ENCODE measurements at places on chromosomes 1 and 21.

DNA sequence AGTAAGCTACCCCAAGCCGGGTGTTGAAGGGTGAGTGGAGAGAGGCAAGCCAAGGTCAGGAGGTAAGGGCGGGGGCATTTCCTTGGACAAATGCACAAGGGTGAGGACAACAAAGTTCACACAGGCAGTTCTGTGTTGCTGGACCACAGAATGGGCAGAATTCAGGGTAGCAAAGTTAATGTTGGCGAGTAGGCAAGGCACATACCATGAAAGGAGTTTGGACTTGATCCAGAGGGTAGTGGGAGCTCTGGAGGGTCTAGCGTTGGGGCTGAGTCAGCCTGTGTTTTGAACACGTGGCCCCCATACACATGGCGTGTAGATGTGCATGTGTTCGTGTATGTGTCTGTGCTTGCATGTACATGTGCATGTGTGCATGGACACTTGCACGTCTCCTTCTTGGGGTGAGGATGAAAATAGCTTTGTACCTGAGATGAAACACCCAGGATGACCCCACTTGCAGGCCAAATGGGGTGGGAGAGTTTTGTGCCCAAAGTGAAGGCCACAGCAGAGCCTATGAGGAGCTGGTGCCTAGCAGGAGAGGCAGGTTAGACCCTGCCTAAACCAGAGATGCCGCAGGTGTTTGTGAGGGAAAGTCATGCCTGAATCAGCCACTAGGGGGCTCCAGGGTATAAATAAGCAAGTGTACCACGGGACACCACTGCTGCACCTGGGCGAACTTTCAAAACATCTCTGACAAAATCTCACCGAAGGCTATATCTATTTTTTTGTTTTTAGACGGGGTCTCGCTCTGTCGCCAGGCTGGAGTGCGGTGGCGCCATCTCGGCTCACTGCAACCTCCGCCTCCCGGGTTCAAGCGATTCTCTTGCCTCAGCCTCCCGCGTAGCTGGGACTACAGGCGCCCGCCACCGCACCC, 21.8 kb downstream of the SLC27A3 start:
- DNase-seq: peak; percentile 83

DNA sequence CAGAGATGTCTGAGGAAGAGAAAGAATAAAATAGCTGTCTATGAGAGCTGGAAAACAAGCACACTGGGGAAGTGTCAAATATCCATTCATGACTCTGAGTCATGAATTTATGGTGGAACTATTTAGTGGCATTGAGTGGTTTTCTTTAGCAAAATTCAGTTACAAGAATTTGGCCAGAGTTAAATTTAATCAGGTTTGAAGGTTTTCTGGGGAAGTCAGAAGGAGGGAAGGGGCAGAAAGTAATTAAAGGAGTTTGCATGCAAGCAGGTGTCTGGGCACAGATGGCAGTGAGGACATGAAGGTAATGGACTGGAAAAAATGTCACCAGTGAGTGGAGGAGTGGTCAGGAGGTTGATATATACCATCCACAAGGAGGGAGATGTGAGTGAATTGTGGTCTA, 121.9 kb upstream of the IVNS1ABP start:
- no peak for DNase-seq

DNA sequence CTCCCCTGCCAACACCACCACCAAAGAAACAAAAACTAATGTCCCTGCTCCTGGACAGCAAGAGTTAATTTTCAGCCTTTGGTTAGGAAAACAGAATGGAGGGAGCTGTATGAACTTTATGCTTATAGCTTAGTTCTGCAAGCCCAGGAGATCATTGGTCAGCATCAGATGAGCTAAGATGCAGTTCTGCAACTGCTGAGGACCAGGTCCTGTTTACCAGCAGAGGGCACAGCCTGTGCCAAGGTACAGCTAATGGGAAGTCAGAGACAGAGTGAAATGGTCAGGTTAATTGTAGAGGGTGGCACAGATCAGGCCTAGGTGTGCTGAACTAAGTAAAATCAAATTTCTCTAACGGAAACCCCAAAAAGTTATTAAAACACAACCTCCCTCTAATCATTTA, 161.3 kb downstream of the ROR1 start:
- DNase-seq: no peak

DNA sequence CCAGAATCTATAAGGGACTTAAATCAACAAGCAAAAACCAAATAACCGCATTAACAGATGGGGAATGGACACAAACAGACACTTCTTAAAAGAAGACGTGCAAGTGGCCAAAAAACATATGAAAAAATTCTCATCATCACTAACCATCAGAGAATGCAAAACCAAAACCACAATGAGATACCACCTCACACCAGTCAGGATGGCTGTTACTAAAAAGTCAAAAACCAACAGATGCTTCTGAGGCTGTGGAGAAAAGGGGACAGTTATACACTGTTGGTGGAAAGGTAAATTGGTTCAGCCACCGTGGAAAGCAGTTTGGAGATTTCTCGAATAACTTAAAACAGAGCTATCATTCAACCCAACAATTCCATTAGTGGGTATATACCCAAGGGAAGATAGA, 124.9 kb upstream of the OLIG2 start:
- no peak for DNase-seq

GRCh38 chr1:37319284-37319683, 155.1 kb upstream of the ZC3H12A start:
- no peak for DNase-seq

DNA sequence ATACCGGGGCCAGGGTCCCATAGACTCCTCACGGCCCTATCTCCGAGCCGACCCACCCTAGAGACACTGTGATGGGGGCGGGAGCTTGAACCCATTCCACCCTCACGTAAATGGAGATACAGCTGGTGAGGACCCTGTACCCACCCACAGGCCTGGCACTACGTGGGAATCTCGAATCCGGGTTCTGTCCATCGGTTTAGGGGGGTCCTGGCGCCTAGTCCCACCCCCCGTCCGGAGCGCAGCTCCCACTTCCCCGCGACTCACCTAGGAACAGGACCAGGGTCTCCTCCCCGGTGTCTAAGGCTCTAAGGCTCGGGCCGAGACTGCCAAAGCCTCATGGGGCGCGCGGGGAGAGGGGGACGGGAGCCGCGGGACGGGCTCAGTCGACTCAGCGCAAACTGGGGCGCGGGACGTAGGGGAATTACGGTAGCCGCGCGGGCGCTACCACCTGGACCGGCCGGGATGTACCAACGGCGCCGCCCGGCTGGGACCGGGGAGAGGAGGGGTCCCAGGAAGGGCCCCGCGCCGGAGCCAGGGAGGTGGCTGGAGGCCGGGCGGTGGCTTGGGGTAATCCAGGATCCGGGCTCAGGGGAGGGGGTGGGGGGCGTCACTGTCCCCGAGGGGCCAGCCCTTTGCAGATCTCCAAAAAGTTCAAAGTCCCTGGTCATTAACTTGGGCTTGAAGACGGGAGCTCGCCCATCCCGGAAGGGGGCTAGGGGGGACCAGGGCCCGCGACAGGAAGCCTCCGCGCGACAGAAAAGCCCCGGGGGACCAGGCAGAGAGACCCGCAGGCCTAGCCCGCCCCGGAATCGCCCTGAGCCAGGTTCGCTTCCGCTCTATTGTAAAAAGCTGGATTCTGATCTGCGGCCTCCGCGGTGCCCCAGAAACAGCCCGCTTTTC, 1.0 kb downstream of the PLEKHG5 start:
- peak; percentile 63 for DNase-seq

- no peak for DNase-seq
These were observed 4.0 kb downstream of the S100A16 start for GRCh38 chr1:153608742-153609584.

DNA sequence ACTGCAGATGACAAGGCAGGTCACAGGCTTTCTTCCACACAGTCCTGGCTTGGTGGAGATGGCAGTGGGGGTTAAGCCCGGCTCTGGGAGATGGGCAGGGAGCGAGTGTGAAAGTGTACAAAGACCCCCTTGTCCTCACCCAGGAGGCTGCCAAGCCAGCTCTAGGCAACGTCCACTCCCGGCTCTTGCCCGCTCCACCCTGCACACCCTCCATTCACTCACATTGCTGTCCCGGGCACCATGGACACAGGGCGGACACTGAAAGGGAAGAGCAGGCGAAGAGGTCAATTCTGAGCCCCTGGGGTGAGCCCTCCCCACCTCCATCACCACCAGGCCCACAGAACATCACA, 8.9 kb downstream of the COL16A1 start:
- no peak for DNase-seq

DNA sequence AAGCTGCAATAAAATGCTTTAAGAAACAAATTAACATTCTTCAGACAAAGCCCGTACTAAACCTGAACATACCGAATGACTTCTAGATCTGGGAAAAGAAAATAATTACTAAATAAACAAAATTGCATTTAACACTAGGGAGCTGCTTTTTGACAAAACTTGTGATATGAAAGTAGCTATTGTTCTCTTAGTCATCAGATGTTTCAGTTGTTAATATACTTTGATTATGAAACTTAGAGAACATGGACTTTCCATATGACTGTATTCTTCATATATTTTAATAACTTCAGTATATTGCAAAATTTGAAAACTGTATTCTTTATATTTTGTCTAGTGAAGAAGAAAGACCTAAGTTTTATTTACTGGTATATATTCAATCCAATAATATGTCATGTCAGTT, 1262.1 kb downstream of the NCAM2 start:
- no peak for DNase-seq

DNA sequence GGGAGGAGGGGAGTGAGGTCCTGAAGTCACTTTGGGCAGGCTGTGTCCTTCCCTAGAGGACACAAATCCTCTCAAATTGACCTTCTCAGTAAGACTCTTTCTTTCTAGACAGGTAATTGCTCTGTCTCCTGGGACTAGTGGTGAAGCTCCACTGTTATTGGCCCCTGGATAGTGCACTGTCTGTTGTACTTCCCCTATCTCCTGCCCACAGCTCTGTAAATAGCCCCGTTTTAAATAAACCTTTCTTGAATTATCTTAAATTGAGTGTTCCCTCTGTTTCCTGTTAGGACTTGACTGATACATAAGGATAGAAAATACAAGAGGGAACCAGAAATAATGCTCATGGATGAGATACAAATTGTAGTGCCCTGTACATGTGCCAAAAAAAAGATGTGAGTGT, 229.5 kb upstream of the USP24 start:
- no peak for DNase-seq

DNA sequence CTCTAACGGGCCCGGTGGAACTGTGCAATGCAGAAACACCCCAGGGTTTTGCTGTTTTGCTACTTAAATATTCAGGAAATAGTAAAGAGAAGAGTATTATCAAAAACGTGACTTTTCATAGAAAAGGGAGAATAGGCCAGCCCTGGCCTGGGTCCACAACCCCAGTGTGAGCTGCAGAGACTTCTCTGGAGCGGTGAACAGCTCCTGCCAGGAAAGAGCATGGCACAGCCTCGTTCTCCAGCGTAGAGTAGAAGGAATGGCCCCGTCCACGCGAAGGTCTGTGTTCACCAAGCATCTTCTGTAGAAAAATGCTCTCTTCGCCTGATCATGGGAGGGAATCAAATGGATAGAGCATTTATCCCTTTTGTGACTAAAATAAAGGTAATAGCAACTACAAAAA, 51.4 kb downstream of the PDE9A start:
- no peak for DNase-seq

DNA sequence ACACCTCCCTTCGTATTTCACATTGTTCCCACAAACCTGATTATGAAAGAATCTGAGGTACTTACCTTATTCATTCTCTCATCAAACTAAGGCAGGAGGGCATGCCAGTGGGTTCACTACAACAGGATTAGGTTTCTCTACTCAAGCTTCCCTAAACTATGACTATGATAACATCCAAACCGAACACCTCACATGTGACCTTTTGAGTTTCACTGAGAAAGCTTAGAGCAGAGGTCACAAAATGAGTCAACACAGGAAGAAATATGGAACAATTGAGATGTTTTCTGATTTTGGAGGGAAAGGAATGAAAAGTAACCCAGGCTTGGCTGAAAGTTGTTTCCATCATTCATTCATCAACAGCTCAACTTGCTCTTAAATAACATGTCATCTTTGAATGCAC, 24.1 kb downstream of the UBR4 start:
- DNase-seq: no peak

DNA sequence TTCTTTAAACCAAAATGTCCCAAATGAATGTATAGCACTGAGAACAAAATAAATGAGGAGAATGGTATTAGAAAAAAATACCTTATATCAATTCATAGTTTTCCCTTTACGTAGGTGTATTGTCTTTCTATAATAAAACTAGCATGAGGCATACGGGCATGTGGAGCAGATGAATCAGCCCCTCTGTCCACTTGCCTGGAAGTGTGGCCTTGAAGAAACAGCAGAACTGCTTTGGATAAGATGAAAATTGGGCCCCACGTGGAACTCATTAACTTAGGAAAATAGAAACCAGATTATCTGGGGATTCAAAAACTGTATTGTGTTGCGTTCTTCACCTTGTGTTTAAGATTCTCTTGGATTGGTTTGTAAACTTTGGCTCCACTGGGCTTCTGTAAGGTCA, 356.8 kb upstream of the B3GALT2 start:
- DNase-seq: no peak

DNA sequence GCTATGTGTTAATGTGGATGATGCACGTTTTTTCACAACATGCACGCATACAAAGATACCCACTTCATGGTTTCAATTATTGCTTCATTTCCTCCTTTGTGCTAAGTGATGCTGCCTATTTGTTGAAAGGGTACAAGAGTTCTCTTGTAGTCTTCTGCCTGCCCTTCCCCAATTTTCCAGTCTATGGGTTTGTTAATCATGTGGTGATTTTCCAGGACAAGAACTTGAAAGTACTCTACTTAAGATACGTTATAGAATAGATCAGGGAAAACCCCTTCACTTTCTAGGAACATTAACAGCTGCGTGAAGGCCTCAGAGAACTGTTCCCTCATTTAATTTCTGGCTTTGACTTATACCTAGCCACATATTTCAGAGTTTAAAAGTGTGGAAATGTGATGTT, 52.1 kb upstream of the SLC44A3 start:
- DNase-seq: no peak

GRCh38 chr1:98110674-98111073, 189.8 kb upstream of the DPYD start:
- no peak for DNase-seq

DNA sequence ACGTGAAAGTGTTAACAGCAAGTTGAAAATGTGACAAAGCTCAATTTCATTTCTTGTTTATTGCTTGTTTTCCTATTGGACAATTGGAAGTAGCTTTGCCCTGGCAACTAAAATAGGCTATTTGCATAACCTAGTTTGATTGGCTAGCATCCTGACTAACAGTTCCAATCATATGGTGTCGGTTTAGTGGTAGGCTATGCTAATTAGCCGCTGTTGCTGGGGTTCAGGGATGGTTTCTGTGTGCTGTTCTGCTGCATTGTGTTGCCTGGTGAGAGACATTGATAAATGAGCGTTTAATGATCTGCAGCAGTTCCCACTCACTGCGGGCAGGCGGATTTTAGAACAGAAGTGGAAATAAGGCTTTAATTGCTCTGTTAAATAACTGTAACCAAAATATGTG, 68.5 kb downstream of the DYRK1A start:
- DNase-seq: peak; percentile 22

GRCh38 chr1:44588551-44589210, 85.6 kb downstream of the TMEM53 start:
- DNase-seq: no peak

DNA sequence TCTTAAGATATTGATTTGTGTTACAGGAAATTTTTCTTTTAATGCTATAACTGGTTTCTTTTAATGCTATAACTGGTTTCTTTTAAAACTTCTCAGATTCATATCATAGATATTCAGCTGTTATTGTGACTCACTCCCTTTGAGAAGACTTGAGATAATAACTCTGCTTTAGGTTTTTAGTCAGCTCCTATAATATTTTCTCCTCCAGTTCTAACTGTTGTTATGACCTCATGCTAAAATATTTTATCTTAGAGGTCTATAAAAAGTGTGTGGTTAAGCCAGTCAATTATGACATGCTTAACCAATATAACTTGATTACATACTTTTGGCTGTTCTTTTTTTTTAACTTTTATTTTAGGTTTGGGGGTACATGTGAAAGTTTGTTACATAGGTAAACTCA, 280.2 kb downstream of the PTGER3 start:
- DNase-seq: no peak

Data from activated naive CD4-positive, alpha-beta T cell treated with anti-CD3 and anti-CD28 coated beads, Interleukin-2, amount 50 U/mL, for 16 hours (primary cell).